ENCODE measurements at places on chromosomes 12 and 14.

DNA sequence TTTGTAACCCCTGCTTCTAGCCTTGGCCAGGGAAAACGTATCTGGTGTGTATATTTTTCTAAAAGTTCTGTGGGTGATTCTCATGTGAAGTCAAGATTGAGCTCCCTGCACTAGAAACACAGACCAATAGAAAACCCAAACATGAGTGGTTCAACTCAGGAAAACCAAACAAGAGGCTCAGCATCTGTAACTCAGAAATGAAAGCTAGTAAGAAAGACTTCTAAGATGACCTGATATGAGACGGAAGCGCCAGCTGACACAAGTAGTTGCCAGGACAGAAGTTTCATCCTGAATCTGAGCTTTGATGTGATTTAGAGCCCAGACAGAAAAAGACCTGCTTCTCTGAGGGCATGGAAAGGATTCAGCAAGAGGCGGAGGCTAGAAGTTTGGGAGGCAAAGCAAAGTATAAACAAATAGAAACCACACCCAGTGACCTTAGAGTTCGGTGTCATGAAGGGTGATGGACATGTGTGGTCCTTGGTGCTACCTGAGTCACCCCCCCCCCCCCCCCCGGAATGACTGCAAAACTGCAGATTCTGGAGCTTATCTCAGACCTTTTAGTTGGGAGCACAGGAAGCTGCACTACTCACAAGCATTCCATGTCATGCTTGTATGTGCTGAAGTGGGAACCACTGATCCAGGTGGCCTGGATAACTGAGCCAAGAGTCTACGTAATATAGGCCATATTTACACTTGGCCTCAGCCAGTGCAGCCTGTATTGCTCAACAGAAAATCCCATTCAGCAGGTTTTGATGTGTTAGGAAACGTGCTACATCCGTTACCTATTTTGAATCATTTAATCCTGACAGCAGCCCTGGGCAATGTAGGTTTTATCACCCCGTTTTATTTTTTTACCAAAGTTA lies 191.3 kb downstream of the ANO6 start:
- peak; percentile 63 for DNase-seq

DNA sequence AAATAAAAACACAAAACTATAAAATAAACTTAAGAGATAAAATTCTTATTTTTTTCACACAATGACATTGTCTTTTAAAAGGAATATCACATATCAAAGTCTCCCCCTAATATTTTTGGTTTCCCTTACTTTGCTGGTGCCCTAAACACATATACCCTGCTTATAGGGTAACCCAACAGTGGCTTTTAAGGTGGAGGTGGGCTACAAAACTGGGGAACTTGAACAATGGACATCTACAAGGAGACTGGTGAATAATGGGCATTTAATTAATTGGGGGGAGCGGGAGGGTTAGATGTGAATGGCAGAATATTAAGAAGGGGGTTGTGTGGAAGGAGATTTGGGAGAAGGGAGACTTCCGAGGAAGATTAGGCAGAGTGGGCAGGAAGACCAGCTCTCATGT lies 9.6 kb downstream of the B4GALNT1 start:
- DNase-seq, result no peak

DNA sequence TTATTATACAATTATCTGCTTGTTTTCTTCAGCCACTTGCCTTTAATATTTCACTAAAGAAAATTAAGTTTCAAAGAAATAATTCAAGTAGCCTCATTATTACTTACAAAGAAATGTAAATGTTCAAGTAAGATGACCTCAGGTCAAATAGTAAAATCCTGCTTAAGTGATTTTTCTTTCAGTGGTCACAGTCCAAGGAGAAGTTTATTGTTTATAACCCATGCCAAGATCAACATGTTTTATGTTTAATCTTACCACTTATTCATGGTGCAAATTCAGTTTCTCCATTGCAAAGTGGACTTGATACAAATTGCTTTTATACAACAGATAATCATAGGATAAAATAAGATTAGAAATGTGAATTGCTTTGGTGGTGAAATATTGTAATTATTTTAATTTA lies 370.2 kb upstream of the FLRT2 start:
- no peak for DNase-seq

GRCh38 chr14:50932156-50932555 lies 12.1 kb downstream of the PYGL start:
- DNase-seq, result no peak

- no peak for DNase-seq
Observed at GRCh38 chr12:105935106-105935505, 203.6 kb downstream of the NUAK1 start.

DNA sequence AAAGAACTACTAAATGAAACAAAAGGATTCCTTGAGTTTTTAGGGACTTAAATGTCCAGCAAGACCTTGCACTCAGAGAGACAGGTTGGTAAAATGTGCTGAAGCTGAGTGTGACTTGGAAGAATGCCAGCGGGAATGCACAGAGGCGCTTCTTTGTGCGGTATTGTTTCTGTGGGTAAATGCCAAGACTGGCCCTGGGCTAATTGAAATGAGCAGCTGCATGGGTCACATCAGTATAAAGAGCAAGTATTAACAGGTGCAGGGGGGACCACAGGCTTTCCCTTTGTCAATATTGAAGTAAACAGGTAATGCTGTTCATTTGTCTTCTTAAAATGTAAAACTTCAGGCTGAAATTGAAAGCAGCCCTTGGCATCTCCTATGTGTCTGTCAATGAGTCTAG lies 74.3 kb downstream of the LMO3 start:
- DNase-seq, result peak; percentile 87

DNA sequence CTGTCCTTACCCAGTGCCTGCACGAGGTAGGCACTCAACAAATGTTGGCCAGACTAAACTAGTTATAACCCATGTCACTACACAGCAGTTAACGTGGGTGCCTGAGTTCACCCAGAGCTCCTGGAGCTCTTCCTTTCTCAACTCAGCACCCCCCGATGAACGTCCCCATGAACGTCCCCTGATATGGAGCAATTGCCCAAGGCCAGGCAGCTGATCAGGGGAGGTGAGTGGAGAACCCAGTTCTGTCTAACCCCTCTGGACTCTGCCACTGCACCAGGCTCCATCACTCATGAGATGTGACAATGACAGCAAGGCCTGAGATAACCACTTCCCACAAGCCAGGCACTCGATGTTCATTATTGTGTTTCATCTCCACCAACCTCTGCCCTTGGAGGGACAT lies 199.0 kb downstream of the BCL11B start:
- DNase-seq, result no peak

GRCh38 chr12:77830583-77831351 lies at the start of gene NAV3:
Gene NAV3 (plus strand): TSS chr12:77830894. CDS start chr12:77831462, 568 bp downstream.
- DNase-seq, result no peak

- DNase-seq, result no peak
Observed at GRCh38 chr12:43210485-43211192, 341.4 kb downstream of the ADAMTS20 start.

DNA sequence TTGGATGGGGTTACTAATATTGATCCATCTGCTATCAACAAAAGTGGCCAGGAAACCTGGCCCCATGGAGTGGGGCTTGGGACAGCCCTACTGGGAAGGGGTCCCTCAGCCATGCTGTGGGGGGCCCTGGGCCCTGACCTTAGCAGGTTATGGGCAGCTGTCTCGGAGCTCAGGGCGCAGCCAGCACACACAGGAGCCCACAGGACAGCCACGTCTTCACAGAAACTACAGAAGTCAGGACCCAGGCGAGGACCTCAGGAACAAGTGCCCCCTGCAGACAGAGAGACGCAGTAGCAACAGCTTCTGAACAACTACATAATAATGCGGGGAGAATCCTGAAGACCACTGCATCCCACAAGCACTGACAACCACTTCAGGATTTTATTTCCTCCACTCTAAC lies 11.9 kb upstream of the FKBP11 start:
- no peak for DNase-seq

- DNase-seq, result no peak
Observed at GRCh38 chr14:32102152-32102787, 25.2 kb downstream of the ARHGAP5 start.

DNA sequence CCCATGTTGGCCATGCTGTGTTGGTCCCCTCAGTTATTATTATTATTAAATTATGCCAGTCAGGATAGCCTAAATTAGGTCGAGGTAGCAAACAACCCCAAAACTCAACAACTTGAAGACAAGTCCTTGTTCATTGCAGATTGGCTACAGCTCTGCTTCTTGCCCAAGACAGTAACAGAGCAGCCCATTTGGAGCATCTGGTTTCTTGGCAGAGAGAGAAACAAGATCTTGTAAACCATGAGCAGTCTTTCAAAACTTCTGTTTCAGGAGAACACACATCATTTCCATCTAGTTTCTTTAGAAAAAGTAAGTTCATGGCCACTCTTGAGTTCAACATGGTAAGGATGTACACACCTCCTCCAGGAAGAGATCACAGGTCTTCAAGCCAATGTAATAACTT lies 52.3 kb downstream of the E2F7 start:
- no peak for DNase-seq

- no peak for DNase-seq
Observed at GRCh38 chr12:46933947-46934346, 108.2 kb upstream of the SLC38A4 start.

DNA sequence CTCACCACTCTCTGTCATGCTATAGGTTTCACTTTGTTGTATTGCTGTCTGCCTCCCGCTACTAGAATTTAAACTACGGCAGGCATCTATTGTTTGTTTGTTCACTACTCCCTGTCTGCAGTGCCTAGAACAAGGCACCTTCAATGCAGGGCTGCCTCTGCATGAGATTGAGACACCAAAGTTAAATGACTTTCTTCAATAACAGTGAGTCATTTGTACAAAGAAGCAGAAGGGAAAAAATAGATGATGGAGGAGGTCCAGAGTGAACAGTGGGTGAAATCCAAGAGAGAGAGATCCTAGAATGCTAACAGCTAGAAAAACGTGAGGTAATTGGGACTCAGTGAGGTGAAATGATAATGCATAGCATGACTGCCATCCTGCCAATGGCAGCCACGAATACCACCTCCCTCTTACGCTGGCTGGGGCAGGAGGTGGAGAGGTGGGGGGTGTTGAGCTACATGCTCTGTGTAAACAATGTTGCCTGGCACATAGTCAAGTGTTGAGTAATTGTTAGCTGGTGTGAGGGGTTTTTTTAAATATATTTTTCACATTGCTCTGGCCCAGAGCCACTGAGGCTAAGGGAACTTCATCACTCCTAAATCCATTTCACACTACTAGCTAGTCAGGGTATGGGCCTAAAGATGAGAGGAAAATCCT lies 367.6 kb downstream of the RPS29 start:
- peak; percentile 92 for DNase-seq

- peak; percentile 68 for DNase-seq
Observed at GRCh38 chr12:55742719-55743405, at the start of gene GDF11. Gene GDF11 (plus strand): TSS chr12:55743122. CDS start chr12:55743317, 195 bp downstream.

DNA sequence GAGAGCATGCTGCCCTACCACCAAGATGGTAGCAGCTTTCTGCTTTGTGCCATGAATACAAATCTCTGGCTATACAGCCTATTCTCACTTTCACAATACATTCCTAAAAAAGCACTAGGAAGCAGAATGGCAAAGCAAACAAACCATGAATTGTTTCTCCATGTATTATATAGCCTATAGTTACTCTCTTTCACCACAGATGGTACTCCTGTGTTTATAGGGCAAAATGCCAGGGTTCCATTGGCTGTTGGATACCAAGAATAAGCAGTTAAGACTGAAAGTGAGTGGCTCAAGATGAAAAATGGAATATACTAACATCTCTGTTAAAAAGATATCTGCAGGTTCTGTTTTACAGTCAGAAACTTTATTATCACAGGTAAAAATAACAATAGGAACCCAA lies 11.1 kb downstream of the ARF3 start:
- DNase-seq, result peak; percentile 51

- DNase-seq, result peak; percentile 8
Observed at GRCh38 chr12:102484428-102484958, 4.1 kb upstream of the IGF1 start.
